ENCODE measurements at places on chromosomes 11 and 22.

- no peak for DNase-seq
Measured at GRCh38 chr11:18294862-18295261, 27.1 kb downstream of the HPS5 start.

DNA sequence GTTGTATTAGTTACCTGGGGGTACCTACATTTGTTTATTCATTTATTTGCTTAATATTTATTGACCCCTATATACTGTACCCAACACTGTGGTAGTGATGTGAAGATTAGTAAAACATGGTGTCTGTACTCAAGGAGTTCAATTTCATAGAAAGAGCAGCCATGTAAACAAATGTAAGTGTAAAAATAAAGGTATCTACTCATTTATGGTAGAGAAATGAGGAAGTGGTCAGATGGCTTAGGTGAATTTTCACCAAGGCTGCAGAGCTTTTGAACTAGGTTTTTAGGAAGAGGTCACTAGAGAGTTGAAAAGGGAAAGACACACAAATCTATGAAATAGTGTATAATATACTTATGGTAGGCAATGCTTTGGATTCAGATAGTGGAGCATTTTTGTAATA, 11.1 kb downstream of the CTR9 start:
- no peak for DNase-seq

- no peak for DNase-seq
Measured at GRCh38 chr11:86579406-86579731, 93.0 kb downstream of the ME3 start.

- DNase-seq, result no peak
Measured at GRCh38 chr11:73236205-73236765, 18.2 kb downstream of the P2RY2 start.

DNA sequence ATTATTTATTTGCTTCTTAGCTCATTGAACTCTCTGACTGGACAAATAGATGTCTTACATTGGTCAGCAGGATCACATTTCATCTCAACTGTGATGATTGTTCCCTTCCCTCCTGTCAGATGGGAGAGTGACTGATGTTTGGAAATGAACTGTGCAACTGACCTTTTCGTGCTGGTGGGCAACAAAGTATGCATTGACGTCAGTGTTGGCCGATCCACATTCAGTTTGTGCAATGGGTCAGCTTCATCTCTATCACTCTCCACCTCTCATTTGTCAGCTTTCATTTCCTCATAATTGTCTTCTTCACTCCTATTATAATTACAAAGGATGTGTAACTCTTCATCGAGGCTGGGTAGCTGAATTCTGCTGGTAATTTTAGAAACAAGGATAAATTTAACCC, 71.3 kb downstream of the PPP2R1B start:
- DNase-seq, result no peak

- DNase-seq, result peak; percentile 27
Measured at GRCh38 chr11:74925281-74925680, 23.6 kb downstream of the XRRA1 start.

DNA sequence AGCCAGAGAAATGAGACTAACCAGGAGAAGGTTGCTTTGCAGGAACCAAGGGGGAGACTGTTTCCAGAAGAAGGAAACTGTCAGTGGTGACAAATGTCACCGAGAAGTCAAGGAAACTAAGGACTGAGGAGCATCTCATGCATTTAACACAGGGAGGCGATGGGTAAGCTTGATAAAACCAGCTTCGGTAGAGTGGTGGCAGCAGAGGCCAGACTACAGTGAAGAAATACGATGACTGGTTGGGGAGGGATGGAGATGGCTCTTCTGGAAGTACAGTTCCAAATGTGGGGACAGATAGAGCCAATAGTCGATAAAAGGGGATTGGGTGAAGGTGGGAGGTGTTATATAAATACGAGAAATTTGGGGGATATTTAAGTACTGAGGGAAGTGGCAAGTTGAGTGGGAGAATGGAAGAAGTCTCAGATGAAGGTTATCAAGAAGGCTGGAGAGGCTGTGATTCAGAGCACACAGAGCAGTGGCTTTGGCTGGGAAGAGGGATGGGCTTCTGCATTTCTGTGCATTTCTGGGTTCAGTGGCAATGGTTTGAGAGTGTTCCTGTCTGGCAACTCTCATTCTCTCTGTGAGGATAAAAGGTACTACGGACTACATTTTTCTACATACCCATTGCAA, 29.2 kb downstream of the SC5D start:
- DNase-seq, result peak; percentile 25

- DNase-seq, result no peak
Measured at GRCh38 chr11:72770799-72771198, 18.6 kb upstream of the ARAP1 start.

- no peak for DNase-seq
Measured at GRCh38 chr11:130177782-130178181, 18.2 kb downstream of the ST14 start.

DNA sequence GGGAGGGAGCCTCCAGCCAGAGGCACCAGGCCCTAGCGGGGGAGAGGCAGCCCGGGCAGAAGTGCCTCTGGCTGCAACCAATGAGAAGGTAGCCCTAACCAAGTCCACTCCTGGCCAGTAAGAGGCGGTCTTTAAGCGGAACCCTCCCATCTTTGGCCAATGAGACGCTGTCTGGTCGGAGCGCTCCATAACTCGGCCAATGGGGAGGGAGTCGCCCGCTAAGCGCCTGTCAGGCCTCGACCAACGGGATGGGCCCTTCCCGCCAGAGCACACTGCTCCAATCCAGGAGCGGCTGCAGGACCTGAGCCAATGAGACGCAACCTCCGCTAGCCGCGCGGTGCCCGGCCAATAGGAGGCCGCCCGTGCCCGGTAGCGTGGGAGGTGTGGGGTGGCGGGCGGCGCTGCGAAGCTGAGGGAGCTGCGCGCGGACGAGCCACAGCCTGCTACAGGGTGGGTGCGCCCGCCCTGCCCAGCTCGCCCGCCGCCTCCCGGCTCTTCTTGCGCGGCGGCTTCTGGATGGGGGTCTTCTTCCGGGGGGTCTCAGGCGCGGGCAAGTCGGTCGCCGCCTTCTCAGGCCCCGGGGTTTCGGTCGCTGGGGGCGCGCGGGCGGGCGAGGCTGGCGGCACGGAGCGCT, 12.6 kb downstream of the SCARF2 start:
- DNase-seq, result peak; percentile 34

DNA sequence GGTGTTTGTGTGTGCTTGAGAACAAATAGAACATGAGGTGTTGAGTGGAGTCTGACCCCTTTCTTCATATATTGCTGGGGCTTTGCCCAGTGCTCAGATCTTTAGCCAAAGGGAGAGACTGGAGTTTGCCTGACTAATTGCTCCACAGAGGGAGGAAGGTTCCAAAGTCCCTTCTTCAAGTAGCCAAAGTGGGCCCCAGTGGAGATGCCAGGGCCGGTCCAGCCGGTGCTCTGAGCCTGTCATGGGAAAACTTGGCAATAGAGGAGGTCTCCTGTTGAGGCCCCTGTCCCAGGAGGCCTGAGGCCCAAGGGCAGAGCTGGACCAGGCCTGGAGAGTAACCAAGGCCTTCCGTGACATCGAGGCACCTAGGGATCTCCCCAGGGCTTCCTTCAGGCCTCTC, 112.3 kb downstream of the DSCAML1 start:
- no peak for DNase-seq

DNA sequence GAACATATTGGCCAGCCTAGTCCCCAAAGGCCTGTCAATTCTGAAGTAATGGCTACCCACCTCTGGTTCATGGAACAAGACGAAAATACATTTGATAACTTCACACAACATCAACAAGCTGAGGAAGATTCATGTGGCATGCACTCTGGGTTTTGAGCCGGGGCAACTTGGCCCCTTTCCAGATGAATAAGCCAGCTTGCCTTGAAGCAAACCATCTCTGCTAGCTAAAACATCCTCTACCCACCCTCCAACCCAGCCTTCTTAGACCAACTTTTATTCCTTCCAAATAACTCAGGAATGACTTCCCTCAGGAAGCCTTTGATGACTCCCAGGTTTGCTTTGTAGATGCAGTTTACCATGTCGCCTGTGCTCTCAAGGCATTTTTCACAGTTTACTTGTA, 94.4 kb downstream of the SLC1A2 start:
- DNase-seq, result peak; percentile 76

- DNase-seq, result peak; percentile 90
Measured at GRCh38 chr11:10301656-10302358, 3.1 kb upstream of the ADM start.

DNA sequence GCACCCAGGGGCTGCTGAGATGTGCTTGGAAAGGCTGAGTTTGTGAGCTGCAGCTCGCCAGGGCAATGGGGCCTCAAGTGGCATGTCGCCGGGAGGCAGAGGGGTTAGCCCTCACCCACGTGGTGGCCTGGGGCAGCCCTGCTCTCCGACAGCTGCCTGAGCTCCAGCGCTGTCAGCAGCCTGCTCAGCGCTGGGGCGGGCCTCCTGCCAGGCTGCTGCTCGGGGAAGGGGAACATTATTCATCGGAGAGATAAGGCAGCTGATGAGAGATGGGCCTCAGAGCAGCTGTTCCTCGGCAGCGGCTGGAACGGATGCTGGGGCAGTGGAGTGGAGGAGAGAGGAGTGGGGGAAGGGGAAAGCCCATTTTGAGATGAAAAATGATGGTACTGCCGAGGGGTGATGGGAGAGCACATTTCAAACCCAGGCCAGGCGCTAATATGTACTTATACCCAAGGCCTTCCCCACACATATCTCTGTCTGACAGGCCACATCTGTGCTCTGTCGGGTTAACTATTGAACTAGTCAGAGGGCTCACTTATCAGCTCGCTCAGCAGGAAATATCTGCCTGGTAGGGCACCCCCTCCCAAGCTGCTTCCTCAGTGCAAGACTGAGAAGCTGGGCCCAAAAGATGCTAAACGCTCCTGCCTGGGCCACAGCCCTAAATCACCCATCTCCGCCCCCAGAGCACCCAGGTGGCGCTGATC, 79.5 kb downstream of the TIMP3 start:
- DNase-seq, result peak; percentile 53

GRCh38 chr22:30777587-30777986, 82.9 kb downstream of the OSBP2 start:
- no peak for DNase-seq

GRCh38 chr11:74847895-74848294, 99.2 kb downstream of the RNF169 start:
- no peak for DNase-seq

DNA sequence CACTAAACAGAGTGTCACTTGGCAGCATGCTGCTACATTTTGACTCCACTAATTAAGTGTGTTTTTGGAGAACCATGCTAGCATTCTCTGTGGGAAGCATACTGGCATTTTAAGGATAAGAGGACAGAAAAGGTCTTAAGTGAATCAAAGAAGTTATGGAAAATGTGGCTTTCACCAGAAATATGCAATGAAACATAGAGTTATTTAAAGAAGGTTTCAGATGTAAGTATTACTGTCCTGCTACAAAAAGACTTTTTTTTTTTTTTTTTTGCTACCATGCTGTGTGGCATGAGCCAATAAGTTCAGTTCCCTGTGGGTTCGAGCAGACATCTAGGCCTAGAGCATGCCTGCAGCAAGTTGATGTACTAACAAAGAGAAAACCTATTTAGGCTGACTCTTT, 187.6 kb downstream of the MSANTD4 start:
- no peak for DNase-seq

DNA sequence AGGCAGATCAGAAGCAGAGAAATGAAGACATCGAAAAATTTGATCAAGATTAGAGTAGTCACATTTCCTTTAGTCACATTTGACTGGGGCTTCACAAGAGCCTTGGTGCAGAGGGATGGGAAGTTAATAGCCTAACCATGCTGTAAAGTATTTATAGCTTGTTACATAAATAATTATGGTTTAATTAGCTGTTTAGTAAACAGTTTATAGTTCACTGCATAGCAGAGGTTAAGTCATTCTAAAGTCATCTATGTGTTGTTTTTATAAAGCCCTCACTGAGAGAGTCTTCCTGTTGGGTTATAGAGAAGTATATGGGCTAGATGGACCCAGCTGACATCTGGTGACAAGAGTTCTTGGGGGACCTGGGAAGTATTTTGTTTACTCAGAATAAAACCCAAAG, 47.1 kb downstream of the INSC start:
- peak; percentile 41 for DNase-seq

GRCh38 chr11:66915866-66916265, 42.3 kb downstream of the PC start:
- DNase-seq, result no peak

- DNase-seq, result peak; percentile 15
Measured at GRCh38 chr11:103436131-103436770, 327.0 kb downstream of the DYNC2H1 start.

DNA sequence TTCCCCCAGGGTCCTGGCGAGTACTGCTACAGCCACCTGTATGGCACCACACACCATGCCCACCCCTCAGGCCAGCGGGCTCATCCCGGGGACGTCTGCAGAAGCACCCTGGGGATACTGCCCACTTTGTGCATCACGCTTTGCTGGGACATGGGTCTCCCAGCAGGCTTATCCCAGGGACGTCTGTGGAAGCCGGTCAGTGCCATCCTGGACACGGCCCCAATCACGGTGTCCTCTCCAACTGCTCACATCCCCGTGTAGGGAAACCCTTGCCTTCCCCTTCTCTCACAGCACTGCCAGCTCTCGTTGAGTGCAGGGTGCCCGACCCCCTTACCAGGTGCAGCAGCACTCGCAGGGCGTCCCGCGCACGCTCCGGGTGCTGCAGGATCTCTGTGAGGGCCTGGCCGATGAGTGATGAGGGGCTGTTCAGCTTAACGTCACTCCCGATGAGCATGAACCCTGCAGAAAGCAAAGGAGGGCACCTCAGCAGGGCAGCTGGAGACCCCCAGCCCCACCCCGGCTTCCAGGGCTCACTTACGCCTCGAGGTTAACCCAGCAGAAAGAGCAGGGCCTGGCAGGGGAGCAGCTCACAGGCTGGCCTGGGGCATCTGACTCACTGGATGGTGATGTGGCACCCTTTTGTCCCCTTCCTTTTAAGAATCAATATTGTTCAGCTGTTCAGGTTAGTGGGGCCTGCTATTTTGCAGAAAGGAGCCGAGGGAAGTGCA, 76.9 kb upstream of the PITPNB start:
- no peak for DNase-seq

GRCh38 chr22:32864041-32864440, 62.5 kb downstream of the TIMP3 start:
- DNase-seq, result no peak

GRCh38 chr22:22857607-22858558, 29.7 kb upstream of the IGLL5 start:
- DNase-seq, result no peak

DNA sequence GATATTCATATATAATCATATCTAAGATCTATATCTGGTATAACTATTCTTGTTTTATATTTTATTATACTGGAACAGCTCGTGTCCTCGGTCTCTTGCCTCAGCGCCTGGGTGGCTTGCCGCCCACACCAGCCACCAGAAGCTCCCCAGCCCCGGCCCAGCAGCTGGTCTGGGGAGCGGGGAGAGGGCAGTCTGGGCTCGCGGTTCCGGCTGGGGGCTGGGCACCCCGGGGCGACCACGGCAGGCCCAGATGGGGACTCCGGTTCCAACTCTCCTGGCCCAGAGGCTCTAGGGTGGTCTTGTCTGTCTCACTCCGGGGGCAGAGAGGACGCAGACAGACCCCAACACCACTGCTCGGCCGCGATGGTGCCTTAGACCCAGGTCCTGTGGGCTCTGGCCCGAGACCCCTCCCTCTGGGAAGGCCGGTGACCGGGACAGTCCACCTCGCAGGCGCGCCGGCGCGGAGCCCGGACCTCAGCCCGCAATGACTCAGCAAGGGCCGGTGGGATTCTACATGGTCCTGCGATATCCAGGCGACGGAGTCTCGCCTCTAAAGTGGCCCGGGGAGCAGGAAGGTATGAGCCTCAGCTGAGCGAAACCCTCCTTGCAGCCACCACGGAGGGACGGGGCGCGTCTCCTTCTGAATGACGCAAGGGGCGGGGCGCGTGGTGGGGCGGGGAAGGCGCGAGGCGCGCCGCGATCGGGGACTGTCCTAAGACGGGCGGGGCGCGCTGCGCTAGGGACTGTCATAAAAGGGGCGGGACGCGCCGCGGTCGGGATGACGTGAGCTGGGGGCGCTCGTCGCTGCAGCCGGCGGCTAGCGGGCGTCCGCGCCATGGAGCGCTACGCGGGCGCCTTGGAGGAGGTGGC, at the start of gene DGCR6:
Gene DGCR6 (plus strand): TSS at position 781 of the 870 bp plus-strand sequence. CDS start 55 bp downstream, at position 836.
- no peak for DNase-seq
